Pancreas (tissue), 10 donors: ENCODE measurements at places on chromosomes 12 and 14. TPM values are rescaled to one million over a fixed set of nuclear protein-coding genes. Genes with fewer than 3 reads are reported as not detected.
A peak's percentile ranks its signal among the peaks of the same experiment; 100 is the strongest.

DNA sequence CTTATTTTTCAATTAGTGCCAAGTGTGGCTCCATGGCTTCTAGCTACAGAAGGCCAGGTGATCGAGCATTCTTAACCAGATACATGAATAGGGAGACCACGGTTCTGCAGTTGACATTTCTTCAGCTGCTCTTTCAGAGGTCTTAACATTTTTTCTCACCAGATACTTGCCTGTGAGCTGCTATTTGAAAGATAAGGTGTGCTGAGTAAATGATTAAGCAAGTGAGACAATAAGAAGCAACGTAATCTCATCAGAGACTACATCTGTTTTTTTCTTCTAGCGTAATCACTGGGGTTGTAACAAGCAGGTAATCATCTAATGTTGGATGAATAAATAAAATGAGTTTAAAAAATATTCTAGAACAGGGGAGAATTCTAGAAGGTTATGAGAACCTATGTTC lies 912.9 kb downstream of the DIO2 start:
- no peak for DNase-seq
- H3K4me3 ChIP-seq = no peak overlapping the region
- no peaks in the 10 kb centered on the region for H3K36me3 ChIP-seq
- H3K27me3 ChIP-seq = peaks cover 2% of the 10 kb centered on the region
- H3K27ac ChIP-seq = no peak overlapping the region

GRCh38 chr12:125183187-125184067 lies 118.2 kb downstream of the AACS start:
- no peaks in the 10 kb centered on the region for H3K36me3 ChIP-seq
- H3K4me1 ChIP-seq = peaks cover 4% of the 10 kb centered on the region
- H3K27ac ChIP-seq = no peak overlapping the region
- no peak overlapping the region for H3K4me3 ChIP-seq
- H3K27me3 ChIP-seq = no peaks in the 10 kb centered on the region

GRCh38 chr12:48029491-48030172 lies 25.4 kb upstream of the COL2A1 start:
- no peak overlapping the region for H3K4me3 ChIP-seq
- H3K27ac ChIP-seq = no peak overlapping the region
- H3K36me3 ChIP-seq = no peaks in the 10 kb centered on the region
- H3K27me3 ChIP-seq = no peaks in the 10 kb centered on the region
- no peaks in the 10 kb centered on the region for H3K4me1 ChIP-seq

DNA sequence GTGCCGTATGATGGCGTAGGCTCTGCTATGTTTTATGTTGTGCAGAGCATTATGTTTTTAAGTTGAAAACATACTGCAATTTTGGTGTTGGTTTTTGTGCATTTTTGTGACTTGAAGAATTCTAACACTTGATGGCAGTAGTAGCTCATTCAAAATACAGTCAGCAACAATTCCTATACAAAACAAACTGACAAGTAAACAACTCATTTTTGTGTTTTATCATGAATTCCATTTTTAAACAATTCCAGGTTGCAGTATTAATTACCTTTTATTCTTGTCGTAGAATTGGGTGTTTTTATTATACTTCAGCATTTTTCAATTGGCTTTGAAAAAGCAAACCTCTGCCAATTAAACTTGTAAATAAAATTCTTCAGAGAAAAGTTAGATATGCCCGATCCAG lies 4.1 kb upstream of the CCER1 start:
- H3K4me1 ChIP-seq = no peaks in the 10 kb centered on the region
- H3K4me3 ChIP-seq = no peak overlapping the region
- no peak overlapping the region for H3K27ac ChIP-seq
- no peak for DNase-seq
- no peaks in the 10 kb centered on the region for H3K36me3 ChIP-seq

GRCh38 chr14:96752594-96752993 lies 44.6 kb upstream of the VRK1 start:
- DNase-seq = no peak
- H3K36me3 ChIP-seq = no peaks in the 10 kb centered on the region
- no peaks in the 10 kb centered on the region for H3K4me1 ChIP-seq
- H3K27ac ChIP-seq = no peak overlapping the region
- no peaks in the 10 kb centered on the region for H3K27me3 ChIP-seq
- no peak overlapping the region for H3K4me3 ChIP-seq

DNA sequence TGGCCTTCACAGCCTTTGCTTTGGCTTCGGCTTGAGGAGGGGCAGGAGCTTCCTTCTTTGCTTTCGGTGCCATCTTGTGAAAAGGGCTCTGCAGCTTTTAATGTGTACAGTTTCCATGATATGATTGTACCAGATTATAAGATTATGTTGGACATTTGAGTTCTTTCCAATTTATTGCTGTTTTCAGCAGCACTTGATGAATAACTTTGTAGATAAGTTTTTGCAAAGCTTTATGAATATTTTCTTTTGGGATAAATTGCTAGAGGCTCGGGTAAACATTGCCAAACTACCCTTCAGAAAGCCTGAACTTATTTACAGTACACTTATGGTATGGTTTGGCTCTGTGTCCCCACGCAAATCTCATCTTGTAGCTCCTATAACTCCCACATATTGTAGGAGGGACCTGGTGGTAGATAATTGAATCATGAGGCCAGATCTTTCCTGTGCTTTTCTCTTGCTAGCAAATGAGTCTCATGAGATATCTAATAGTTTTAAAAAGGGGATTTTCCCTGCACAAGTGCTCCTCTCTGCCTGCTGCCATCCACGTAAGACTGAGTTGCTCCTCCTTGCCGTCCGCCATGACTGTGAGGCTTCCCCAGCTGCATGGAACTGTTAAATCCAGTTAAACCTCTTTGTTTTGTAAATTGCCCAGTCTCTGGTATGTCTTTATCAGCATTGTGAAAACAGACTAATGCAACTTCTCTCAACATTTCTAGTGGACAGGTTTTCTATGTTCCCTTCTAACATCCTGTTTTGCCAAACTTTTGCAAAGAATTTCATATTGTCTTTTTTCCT lies 70.4 kb downstream of the RCOR1 start:
- no peak overlapping the region for H3K27ac ChIP-seq
- no peak for DNase-seq
- no peaks in the 10 kb centered on the region for H3K36me3 ChIP-seq
- no peak overlapping the region for H3K4me3 ChIP-seq
- peaks cover 8% of the 10 kb centered on the region for H3K4me1 ChIP-seq

DNA sequence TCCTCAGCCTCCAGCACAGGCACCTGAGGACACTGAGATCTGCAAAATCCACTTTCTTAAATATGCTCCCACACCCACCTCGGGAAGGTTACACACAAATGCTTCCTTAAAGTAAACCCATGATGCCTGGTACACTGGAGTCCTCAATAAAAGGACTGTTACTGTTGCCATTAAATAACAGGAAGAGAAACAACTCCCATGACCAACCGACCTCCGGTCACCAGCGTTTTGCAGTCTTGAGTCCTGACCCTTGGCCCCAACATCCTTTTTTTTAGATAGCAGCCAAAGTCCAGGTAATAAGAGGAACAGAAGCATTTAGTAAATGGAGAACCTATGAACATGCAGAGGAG lies 42.4 kb downstream of the ITPK1 start:
- H3K4me3 ChIP-seq = no peak overlapping the region
- no peaks in the 10 kb centered on the region for H3K4me1 ChIP-seq
- DNase-seq = no peak
- H3K27me3 ChIP-seq = no peaks in the 10 kb centered on the region
- peak overlapping the region; percentile 60 for H3K27ac ChIP-seq
- no peaks in the 10 kb centered on the region for H3K36me3 ChIP-seq

- H3K4me1 ChIP-seq = no peaks in the 10 kb centered on the region
- no peak overlapping the region for H3K27ac ChIP-seq
- H3K4me3 ChIP-seq = no peak overlapping the region
- H3K27me3 ChIP-seq = no peaks in the 10 kb centered on the region
- H3K36me3 ChIP-seq = no peaks in the 10 kb centered on the region
Measured at GRCh38 chr14:104598039-104598909, 6.3 kb downstream of the TMEM179 start.

- H3K4me1 ChIP-seq = no peaks in the 10 kb centered on the region
- no peaks in the 10 kb centered on the region for H3K27me3 ChIP-seq
Measured at GRCh38 chr14:101006008-101006407, 102.5 kb upstream of the RTL1 start.

DNA sequence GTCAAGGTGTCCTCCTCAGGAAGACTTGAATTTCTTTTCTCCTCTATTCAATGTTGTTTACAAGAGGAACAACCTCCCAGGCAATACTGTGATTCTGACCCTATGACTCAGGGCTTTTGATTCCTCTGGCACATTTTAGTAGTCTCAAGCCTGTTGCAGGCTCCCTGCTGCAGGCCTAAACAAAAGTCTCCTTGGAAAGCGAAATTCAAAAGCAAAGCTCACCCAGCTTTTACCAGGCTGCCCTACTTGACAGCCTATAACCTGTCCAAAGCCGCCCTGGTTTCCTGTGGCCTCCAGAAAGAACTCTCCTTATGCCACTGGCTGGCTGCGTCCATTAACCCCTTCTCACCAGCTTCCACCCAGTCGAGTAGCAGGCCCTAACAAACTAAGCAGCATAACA lies 11.6 kb downstream of the FGD6 start:
- H3K4me1 ChIP-seq = peaks cover 47% of the 10 kb centered on the region
- H3K27me3 ChIP-seq = no peaks in the 10 kb centered on the region
- no peak for DNase-seq
- H3K27ac ChIP-seq = no peak overlapping the region
- no peaks in the 10 kb centered on the region for H3K36me3 ChIP-seq

DNA sequence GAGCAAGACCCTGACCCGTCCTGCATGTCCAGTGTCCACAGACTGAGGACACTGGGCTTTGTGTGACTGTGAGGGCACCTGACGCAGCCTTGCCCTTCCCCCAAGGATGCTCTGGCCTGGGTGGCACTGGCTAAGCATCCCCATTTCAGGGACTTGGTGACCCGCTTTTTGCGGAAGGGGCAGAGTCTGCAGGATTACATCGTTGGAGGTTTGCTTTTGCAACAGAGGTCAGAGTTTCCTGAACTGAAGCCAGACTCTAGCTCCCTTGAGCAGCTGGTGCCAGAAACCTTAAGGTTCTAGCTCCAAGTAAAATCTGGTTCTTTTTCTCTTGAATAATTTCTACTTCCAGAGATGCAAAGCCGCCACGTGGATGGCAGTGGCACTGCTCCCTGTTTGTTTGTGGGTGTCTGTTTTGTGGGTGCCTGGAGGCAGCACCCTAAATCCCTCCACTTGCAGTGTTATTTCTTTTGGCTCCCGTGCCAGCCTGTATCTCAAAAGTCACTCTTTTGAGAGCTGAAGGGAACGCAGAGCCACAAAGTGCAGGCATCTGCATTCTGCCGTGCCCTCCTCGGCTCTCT lies 184.7 kb downstream of the TSPAN9 start:
- H3K36me3 ChIP-seq = no peaks in the 10 kb centered on the region
- no peak overlapping the region for H3K27ac ChIP-seq
- no peaks in the 10 kb centered on the region for H3K4me1 ChIP-seq

GRCh38 chr14:75978249-75978731 lies 3.5 kb downstream of the TGFB3 start:
- H3K27me3 ChIP-seq = no peaks in the 10 kb centered on the region
- H3K27ac ChIP-seq = no peak overlapping the region
- DNase-seq = peak; percentile 31
- no peak overlapping the region for H3K4me3 ChIP-seq

DNA sequence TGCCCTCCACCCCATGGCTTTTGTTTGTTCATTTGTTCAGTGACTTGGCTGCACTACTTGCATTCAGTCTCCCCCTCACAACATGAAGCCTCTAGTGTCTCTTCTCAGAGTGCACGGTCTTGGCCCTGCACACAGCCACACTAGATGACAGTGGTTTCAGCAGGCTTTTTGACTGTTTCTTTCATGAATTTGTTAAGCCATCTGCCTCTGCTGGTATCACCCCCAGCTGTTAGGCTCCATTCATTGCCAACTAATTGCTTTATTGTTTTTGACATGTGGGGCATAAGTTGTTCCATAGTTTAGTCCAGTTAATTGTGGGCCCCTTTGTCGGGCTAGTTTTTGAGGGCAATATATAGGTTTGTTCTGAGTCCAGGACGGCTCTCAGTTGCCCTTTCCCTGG lies 18.8 kb downstream of the OS9 start:
- no peak for DNase-seq
- no peak overlapping the region for H3K4me3 ChIP-seq
- H3K27ac ChIP-seq = no peak overlapping the region
- peaks cover 4% of the 10 kb centered on the region for H3K36me3 ChIP-seq
- H3K4me1 ChIP-seq = no peaks in the 10 kb centered on the region

GRCh38 chr14:62436261-62436660 lies 609.0 kb downstream of the KCNH5 start:
- H3K27ac ChIP-seq = no peak overlapping the region
- H3K36me3 ChIP-seq = no peaks in the 10 kb centered on the region
- no peak overlapping the region for H3K4me3 ChIP-seq
- H3K4me1 ChIP-seq = no peaks in the 10 kb centered on the region

GRCh38 chr14:22047115-22047514 lies 373.5 kb upstream of the OR4E1 start:
- no peaks in the 10 kb centered on the region for H3K27me3 ChIP-seq
- no peak overlapping the region for H3K27ac ChIP-seq
- DNase-seq = no peak
- H3K4me1 ChIP-seq = no peaks in the 10 kb centered on the region

- H3K36me3 ChIP-seq = no peaks in the 10 kb centered on the region
- DNase-seq = no peak
- no peak overlapping the region for H3K27ac ChIP-seq
- H3K4me1 ChIP-seq = no peaks in the 10 kb centered on the region
Measured at GRCh38 chr14:37056473-37056872, 115.9 kb downstream of the SLC25A21 start.

DNA sequence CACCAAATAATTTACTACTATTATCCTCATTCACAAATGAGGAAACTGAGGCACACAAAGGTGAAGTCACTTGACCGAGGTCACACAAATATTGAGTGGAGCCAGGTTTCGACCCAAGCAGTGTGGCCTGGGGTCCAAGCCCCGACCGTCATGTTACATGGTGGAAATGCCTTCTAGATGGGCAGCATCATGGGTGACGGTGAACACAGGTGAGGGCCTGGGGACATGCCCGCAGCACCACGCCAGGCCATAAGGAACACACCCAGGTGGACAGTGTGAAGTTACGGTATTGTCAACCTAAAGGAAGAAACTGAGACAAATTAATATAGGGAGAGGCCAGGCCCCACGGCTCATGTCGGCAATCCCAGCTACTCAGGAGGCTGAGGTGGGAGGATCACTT lies 35.3 kb upstream of the DYNC1H1 start:
- DNase-seq = no peak
- H3K27ac ChIP-seq = no peak overlapping the region
- no peaks in the 10 kb centered on the region for H3K36me3 ChIP-seq
- H3K4me3 ChIP-seq = no peak overlapping the region
- H3K4me1 ChIP-seq = no peaks in the 10 kb centered on the region

- no peak overlapping the region for H3K4me3 ChIP-seq
- no peak overlapping the region for H3K27ac ChIP-seq
- H3K27me3 ChIP-seq = no peaks in the 10 kb centered on the region
- no peaks in the 10 kb centered on the region for H3K4me1 ChIP-seq
Measured at GRCh38 chr12:116556964-116557698, 2.0 kb upstream of the MAP1LC3B2 start.

FGF6 gene
- total RNA-seq = not detected

TMEM63C gene
- total RNA-seq = 2.9 TPM

DLGAP5 gene
- 0.52 TPM for total RNA-seq

YARS2 gene
- 7.9 TPM for total RNA-seq

TSPAN19 gene
- not detected for total RNA-seq
